ENCODE measurements at places on chromosomes 4 and X.

DNA sequence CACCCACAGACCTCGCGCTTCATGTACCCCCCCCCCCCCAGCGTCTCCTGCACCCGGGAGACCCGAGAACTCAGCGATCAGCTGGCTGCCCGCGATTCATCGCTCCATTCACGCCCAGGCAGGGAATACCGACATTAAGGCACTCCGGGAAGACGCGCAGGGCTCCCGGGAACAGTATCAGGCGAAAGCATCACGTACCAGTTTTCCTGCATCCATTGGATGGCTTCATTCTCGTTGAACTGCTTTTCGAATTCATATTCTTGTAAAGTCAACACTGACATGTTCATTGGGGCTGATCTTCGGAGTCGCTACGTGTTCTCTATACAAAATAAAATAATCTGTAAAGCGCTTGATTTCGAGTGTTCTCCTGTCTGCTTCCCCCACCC lies 373 bp downstream of the ELOVL6 start:
- DNase-seq, result peak; percentile 63

GRCh38 chrX:2412131-2412530 lies 88.6 kb downstream of the DHRSX start:
- DNase-seq, result no peak

GRCh38 chr4:106401157-106401556 lies 32.6 kb upstream of the GIMD1 start:
- no peak for DNase-seq

GRCh38 chrX:153864101-153864500 lies 21.9 kb downstream of the L1CAM start:
- no peak for DNase-seq

DNA sequence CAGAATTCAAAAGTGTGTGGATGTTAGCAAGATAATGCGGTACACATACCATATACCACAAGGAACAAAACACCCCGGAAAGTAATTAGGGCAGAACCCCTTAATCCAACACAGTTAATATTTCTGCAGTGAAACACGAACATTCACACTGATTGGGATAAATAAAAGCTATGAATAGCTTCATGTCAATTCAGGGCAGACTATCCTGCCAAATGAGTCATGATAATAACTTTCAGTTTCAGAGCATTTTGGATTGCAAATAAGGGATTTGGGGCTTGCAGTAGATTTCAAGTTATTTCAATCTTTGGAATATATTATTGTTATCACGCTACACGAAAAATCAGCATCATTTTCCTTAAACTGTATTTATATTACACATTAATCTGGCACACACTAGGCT lies 24.3 kb downstream of the IRF2 start:
- no peak for DNase-seq

- DNase-seq, result no peak
These were observed 105.5 kb downstream of the ARHGAP10 start for GRCh38 chr4:147837435-147837834.

DNA sequence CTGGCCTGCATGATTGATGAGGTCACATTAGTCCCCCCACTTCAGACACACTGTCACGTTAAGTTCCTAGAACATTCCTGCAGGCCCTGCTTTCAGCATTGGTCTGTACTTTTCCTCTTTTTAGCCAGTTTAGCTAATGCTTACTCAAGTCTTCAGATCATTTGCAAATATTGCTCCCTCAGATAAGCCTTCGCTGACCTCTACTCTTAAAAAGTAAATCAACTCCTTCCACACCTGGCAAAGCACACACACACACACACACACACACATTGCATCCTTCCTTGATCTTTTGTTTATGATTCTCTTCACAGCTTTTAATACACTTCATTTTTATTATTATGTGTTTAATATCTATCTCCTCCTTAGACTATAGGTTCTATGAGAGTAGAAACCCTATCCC lies 31.4 kb downstream of the PARM1 start:
- DNase-seq, result no peak

- no peak for DNase-seq
These were observed 563.9 kb downstream of the GRXCR1 start for GRCh38 chr4:43456383-43456782.

GRCh38 chrX:31604629-31605221 lies 532.9 kb upstream of the FTHL17 start:
- no peak for DNase-seq

- no peak for DNase-seq
These were observed 274.0 kb downstream of the INPP4B start for GRCh38 chr4:142572071-142572470.

DNA sequence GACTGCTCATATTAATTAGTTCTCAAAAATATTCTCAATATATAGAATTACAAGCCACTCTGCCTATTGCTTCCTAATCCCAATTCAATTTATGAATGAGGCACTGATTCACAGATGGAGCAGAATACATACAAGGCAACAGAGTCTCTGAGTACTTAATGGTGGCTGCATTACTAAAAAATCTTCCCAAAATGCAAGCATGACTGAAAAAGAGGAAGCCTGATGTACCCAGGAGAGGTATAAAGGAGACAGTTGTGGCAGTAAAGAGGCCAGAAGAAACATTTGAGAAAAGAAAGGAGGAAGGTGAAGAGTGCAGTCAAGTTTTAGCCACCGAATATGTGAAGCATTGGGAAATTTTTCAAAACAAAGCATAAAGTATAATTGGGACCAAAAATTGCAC lies 163.2 kb upstream of the INTU start:
- no peak for DNase-seq

- DNase-seq, result no peak
These were observed 213.5 kb downstream of the VEGFC start for GRCh38 chr4:176579226-176579625.

DNA sequence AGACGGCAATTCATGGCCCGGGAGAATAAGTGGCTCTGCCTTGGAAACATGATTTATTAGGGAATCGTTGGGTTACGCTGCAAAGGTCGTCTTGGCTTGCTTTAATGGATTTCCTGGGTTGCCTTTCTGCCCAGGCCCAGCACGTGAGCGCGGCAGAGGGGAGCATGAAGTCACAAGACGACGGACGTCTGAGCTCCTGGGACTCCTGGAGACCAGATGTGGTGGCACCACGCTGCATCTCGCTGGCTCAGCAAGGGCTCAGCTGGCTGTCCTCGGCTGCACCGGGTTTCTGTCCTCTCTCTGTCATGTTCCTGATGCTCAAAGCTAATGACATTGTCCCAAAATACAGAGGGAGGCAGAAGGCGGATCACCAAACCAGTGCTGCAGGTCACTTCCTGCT lies 61.2 kb downstream of the C4orf50 start:
- DNase-seq, result no peak

GRCh38 chr4:1211891-1212545 lies 36.9 kb downstream of the CTBP1 start:
- DNase-seq, result peak; percentile 67
